Activated naive CD4-positive, alpha-beta T cell (primary cell): ENCODE measurements at places on chromosomes 12 and 14.

GRCh38 chr14:95479494-95479893, 37.0 kb downstream of the SYNE3 start:
- no peak for DNase-seq

GRCh38 chr14:100336618-100337530, 13.7 kb downstream of the SLC25A47 start:
- DNase-seq: no peak

DNA sequence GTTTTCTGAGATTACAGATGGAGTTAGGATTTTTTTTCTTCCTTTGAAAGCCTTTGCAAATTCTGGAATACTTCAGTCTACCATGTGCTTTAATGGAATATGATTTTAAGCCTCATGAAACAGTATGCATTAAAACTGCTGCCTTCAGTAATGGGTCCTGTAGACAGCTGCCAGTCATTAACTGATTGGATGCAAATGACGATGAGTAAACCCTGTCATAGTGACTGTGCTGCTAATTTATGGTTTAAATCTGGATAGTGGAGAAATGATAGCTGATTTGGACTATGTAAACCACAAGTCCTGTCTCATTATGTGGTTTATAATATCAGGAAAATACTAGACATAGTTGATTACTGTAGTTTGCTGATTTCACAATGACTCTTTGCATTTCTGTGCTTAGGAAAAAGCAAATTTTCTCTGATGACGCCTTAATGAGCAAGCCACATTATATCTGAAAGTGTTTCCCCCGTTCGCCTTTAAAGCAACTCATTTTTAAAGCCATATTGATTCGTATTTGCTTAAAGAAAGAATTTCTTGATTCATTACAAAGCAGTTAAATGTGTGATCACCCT, 217.6 kb downstream of the TMTC2 start:
- no peak for DNase-seq

- no peak for DNase-seq
Observed at GRCh38 chr12:48028541-48029431, 24.5 kb upstream of the COL2A1 start.

GRCh38 chr12:13374793-13375192, 178.3 kb downstream of the EMP1 start:
- no peak for DNase-seq

GRCh38 chr12:110501399-110501751, 536 bp downstream of the VPS29 start:
- DNase-seq: no peak

- DNase-seq: peak; percentile 4
Observed at GRCh38 chr12:31682136-31682962, 22.9 kb downstream of the ETFBKMT start.

DNA sequence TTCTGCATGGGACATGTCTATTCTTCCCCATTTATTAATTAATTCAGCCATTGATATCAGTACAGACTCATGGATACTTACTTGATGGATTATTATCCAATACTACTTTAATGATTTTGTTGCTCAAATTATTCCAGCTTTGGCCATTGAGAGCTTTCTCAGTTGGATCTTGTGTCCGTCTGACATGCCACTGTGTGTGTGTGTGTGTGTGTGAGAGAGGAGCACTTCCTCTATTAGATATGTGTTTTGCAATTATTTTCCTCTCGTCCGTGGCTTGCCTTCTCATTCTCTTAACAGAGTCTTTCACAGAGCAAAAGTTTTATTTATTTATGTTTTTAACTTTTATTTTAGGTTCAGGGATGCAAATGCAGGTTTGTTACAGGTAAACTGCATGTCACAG, 194.2 kb downstream of the ADGRD1 start:
- DNase-seq: no peak

DNA sequence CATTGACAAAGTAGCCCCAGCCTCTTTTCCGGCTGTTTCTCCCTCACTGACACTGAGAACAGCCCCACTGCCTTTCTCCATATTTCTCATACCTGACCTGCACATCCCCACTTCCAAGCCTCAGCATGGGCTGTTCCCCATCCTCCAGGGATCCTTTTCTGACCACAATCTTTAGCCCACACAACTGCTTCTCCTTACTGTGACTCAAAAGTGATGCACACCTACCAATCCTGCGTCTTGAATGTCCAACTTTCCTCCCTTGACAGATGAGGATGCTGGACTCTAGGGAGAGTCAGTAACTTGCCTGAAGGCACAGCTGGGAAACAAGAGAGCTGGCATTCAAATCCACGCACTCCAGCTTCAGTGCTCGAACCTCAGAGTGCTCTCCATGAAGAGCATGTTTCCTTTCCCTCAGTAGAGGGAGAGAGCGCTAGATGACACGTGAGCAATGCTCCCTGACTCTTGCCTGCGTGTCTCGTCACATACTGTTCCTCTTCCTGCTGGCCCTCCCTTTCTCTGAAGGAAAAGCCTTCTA, 75.6 kb downstream of the NTF3 start:
- no peak for DNase-seq

GRCh38 chr14:76386944-76387782, 11.2 kb downstream of the ESRRB start:
- DNase-seq: peak; percentile 3

- no peak for DNase-seq
Observed at GRCh38 chr14:74133833-74134481, 49.2 kb downstream of the LIN52 start.

- no peak for DNase-seq
Observed at GRCh38 chr12:54154681-54155186, 34.1 kb downstream of the SMUG1 start.

GRCh38 chr14:99560922-99561683, 42.9 kb downstream of the CCDC85C start:
- DNase-seq: no peak

- DNase-seq: no peak
Observed at GRCh38 chr12:11879306-11879705, 191.4 kb upstream of the BCL2L14 start.

GRCh38 chr14:87901236-87901635, 91.7 kb downstream of the GALC start:
- no peak for DNase-seq

DNA sequence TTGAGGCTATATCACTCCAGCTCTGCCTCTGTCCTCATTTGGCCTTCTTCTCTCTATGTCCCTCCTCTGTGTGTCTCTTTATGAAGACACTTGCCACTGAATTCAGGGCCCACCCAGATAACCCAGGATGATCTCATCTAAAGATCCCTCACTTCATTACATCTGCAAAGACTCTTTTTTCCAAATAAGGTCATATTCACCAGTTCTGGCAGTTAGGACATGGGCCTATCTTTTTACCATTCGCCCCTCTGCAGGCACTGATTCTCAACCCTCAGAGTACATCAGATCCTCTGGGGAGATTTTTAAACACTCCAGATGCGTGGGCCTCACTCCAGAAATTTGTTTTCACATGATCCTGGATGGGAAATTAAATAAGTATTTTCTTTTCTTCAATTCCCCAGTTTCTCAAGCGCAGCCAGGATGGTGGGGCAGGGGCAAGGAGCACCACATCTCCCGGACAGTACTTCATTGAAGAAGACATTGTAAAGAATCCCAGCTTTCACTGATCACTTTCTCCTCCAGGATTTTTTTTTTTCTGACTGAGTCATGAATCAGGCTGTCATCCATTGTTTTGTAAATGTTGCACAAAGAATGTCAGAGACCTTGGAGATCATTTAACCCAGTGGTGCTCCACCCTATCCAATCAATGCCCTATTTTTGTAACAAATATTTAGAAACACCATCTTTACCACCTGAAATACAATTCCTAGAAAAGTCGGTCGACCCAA, 27.4 kb downstream of the CRACR2A start:
- DNase-seq: no peak

GRCh38 chr12:104498211-104498801, 41.6 kb downstream of the CHST11 start:
- DNase-seq: no peak

DNA sequence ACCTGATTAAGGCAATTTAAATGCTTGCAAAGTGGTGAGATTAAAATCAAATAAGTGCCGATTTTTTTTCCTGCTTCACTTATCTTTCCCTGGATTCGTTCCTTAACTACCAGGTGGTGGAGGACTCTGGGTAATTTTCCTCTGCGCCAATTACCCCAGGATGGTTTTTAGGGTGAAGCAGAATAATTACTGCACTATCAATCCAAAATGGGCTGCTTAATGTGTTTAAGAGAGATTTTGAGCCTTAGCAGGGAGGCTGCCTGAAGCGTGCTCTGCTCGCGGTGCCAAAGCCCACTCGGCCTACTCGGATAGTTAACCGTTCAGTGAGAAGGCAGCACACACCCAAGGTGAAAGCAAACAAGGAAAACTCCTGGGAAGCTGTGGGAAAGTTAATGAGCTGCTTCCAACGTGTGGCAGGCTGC, 274.9 kb upstream of the LMO3 start:
- no peak for DNase-seq

DNA sequence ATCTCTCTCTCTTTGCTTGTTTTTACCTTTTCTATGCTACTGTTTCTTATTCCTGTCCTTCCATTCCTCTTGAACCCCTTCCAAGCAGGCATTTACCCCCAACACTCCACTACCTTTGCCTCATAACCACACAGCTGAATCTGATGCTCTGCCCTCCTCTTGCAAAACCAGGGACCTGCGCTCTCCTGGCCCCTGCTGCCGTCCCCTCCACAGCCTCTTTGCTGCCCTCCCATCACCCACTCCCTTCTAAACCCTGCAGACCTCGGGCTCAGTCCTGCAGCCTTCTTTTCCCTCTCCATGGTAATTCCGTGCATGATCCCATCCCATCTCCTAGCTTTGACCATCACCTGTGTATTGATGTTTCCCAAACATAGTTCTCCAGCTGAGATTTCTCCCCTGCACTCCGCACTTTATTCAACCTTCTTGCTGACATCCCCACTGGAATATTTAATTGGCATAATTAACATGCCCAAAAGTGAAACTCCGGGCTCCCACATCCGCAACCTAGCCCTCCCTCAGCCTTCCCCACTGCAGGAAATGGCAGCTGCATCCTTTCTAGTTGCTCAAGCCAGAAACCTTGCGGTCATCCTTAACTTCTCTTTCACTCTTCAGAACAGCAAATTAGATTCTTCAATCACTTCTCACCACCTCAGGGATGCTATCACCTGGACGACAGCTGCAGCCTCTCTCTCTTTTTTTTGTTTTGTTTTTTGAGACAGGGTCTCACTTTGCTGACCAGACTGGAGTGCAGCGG, 16.0 kb downstream of the FIGNL2 start:
- no peak for DNase-seq

- DNase-seq: no peak
Observed at GRCh38 chr12:12336049-12336411, 14.0 kb downstream of the MANSC1 start.

- no peak for DNase-seq
Observed at GRCh38 chr12:3746758-3747157, 6.2 kb downstream of the CRACR2A start.

GRCh38 chr12:1544996-1545700, 49.2 kb downstream of the FBXL14 start:
- no peak for DNase-seq

DNA sequence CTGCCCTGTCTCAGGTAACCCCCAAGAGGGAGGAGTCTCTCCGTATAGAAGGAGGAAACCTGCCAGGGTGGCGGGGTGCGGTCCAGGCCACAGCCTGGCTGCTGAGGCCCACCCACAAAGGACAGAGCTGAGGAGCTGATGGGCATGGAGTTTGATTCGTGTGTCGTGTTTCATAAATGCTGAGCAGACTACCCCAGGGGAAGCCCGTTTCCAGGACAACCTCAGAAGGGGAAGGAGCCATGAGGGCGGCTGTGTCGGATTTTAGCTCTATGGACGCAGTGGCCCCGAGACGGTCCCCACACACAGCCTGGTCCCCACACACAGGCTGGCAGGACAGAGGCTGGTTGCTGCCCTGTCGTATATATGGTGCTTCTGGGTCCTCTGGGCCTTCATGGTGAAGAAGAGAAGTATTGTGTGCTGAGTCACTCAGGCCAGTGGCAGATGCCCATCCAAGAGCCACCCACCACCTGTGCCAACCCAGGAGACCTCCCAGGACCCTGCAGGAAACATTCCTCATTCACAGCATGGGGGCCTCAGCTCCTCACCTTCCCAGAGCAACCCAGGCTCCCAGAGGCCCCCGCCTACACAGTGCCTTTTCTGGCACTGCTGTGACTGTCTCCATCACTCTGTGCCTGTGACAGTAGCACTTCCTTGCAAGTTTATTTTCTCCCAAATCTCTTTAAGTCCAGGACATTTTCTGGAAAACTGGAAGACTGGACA, 63.1 kb upstream of the RIN3 start:
- DNase-seq: no peak

GRCh38 chr12:64611341-64612284, 1.3 kb downstream of the RASSF3 start:
- no peak for DNase-seq

- no peak for DNase-seq
Observed at GRCh38 chr14:86510491-86510890, 980.5 kb downstream of the FLRT2 start.
